Ascending aorta (tissue), 2 donors: ENCODE measurements at places on chromosomes 7 and 10. TPM values are rescaled to one million over a fixed set of nuclear protein-coding genes. Genes with fewer than 3 reads are reported as not detected.

- no peak overlapping the region for H3K4me3 ChIP-seq
- no peaks in the 10 kb centered on the region for H3K27me3 ChIP-seq
- no peaks in the 10 kb centered on the region for H3K4me1 ChIP-seq
Observed at GRCh38 chr7:152551304-152552036, 115.7 kb upstream of the KMT2C start.

GRCh38 chr7:30970594-30971094, 6.9 kb downstream of the GHRHR start:
- no peaks in the 10 kb centered on the region for H3K36me3 ChIP-seq
- no peaks in the 10 kb centered on the region for H3K27me3 ChIP-seq
- no peak for DNase-seq
- no peak overlapping the region for H3K4me3 ChIP-seq
- H3K4me1 ChIP-seq, result no peaks in the 10 kb centered on the region

GRCh38 chr10:29955329-29955935, 104.0 kb downstream of the JCAD start:
- no peaks in the 10 kb centered on the region for H3K27me3 ChIP-seq
- no peak overlapping the region for H3K27ac ChIP-seq
- DNase-seq, result peak; percentile 42
- no peaks in the 10 kb centered on the region for H3K36me3 ChIP-seq

GRCh38 chr7:74272305-74273038, 16.7 kb upstream of the CLIP2 start:
- H3K4me1 ChIP-seq, result peaks cover 8% of the 10 kb centered on the region
- peak; percentile 87 for DNase-seq
- H3K27ac ChIP-seq, result peak overlapping the region; percentile 83
- no peaks in the 10 kb centered on the region for H3K27me3 ChIP-seq

GRCh38 chr7:35026150-35026549, 11.1 kb downstream of the DPY19L1 start:
- H3K36me3 ChIP-seq, result no peaks in the 10 kb centered on the region
- no peak overlapping the region for H3K4me3 ChIP-seq
- no peaks in the 10 kb centered on the region for H3K27me3 ChIP-seq
- no peak overlapping the region for H3K27ac ChIP-seq
- H3K4me1 ChIP-seq, result peaks cover 3% of the 10 kb centered on the region
- DNase-seq, result no peak

The ITGB8 gene
- total RNA-seq, result 7.9 TPM
